ENCODE measurements at places on chromosomes 2 and 18.

GRCh38 chr2:235983016-235983415, 185.2 kb downstream of the GBX2 start:
- no peak for DNase-seq

DNA sequence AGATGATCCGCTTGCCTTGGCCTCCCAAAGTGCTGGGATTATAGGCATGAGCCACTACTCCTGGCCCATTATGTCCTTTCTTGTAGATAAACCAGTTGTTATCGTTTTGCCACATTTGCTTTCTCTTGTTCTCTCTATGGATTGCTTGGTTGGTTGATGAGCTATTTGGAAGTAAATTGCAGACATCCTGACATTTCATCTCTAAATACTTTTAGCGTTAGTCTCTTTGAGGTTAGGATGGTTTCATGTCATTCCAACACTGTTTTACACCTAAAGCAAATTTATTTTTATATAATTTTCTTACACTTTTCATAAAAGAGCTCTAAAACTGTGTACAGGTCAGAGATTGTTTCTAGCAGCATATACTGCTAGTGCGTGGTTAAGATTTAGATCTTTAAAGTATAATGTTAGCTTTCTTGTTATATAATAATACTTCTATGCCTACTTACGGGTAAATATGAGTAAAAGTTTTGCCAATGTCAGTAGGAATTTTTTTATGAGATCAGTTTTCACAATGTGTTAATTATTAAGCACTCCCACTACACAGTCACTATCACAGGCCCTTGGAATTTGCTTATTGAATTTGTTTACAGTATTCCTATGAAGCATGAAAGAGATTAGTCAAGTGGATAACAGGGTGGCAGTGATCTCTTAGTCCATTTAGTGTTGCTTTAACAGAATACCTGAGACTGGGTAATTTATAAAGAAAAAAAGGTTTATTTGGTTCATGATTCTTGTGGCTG, 10.3 kb downstream of the POLI start:
- DNase-seq = no peak

- DNase-seq = no peak
Measured at GRCh38 chr2:57080035-57080434, 896.2 kb downstream of the CCDC85A start.

DNA sequence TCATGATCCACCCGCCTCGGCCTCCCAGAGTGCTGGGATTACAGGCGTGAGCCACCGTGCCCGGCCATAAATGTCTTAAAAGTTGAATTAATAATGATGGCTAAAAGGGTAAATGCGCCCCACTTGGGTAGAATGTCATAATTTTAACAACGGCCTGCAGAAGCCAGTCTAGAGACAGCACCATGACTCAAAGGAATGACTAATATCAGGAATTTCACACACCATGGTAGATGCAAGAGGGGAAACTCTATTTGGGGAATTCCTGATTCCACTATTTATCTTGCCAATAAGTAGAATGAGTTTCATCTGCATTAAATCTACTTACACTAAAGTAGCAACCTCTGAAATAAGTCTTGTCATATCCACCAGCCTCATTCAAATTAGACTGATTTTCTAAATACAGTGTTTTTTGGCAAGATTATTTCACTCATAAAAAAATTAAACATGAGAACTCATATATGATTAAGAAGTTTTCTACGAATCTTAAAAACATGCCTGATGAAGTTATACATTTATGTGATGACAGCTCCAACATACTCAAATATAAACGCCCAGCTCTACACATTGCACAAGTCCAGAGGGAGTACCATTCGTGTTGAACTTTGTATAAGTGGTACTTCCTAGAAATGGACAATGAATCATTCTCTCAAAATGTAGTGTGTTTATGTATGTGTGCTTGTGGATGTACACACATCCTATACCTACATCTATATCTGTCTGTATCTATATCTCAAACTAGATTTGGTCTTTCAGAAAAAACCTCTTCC, 309.7 kb downstream of the IRS1 start:
- peak; percentile 44 for DNase-seq

GRCh38 chr2:232457121-232458011, 1.4 kb downstream of the ALPI start:
- no peak for DNase-seq

- DNase-seq = no peak
Measured at GRCh38 chr2:161975062-161975812, 98.8 kb downstream of the DPP4 start.

DNA sequence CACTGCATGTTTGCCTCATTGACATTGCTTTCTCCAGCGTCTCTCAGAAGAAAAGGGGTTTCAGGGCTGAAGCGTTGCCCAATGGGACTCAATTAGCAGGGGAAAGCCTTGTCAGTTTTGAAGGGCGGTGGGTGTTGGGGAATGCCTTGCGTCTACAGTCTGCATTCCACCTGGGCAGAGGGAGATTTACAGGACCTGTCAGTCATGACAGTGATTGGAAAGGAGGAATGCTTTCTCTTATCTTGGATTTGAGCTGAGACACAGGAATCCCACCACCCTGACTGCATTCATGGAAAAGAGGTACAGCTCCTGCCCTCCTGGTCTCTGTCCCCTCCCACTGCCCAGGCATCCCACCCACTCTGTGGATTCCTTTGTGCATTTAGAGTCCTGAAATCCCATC, 123.9 kb downstream of the ACKR3 start:
- no peak for DNase-seq

DNA sequence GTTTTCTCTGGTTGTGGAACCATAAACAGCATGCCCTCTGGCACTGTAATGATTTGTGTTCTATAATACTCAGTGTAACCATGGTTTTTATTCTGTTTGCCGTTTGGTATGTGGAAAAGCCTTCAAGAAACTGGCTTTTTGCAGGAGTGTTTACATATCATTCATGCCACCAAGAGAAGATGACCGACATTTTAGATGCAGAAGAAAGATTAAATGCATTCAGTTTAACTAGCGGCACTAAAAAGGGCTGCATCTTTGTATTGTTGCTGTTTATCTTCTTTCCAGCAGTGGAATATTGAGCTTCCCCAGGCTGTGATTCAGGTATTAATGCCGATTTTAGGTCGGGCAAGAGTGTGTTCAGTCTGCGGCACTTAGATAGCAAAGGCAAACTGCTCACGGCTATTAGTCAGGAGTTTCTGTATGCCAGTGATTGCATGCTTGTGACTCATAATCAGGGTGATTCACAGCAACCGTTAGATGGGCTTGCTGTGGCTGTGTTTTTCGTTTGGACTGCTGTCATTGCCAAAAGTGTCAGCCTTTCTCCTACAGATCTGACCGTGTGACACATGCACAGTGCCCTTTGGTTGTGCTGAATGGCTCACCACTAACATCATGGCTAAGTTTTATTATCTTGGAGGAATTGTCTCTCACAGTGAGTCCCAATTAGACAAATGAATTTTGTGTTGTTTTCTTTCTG, 479.7 kb downstream of the PARD3B start:
- peak; percentile 86 for DNase-seq

GRCh38 chr2:136253288-136254004, 135.5 kb upstream of the CXCR4 start:
- DNase-seq = no peak

DNA sequence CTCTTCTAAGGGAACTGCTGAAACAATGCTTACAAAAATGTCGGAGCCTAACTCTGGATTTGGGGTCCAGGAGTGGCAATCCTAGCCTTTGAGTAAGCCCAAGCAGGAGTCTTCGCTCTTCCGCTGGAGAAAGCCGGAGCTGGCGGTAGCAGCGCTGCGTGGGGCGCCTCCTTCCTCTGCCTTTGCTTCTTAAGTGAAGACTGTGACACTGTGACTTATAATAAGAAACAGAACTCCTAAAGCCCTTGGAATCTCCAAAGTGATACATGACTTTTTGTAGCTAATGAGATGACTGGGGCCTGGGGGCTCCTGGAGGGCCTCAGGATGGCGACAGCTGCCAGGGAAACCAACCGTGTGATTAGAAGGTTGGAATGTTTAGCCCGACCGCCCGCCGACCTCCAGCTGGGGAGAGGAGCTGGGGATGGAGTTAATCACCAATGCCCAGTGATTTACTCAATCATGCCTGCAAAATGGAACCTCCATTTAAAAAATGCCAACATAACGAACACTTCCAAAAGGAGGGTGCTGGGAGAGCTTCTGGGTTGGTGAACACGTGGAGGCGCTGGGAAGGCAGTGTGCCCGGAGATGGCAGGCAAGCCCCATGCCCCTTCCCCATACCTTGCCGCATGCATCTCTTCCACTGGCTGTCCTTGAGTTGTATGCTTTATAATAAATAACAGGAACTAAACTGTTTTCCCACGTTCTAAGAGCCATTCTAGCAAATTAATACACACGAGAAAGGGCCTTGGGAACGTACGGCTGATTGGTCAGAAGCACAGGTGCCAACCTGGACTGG, 29.0 kb upstream of the MAL start:
- DNase-seq = no peak

Measured in activated CD4-positive, alpha-beta T cell treated with anti-CD3 and anti-CD28 coated beads, Interleukin-10, Interleukin-2, amounts not matched to agents 100 ng/mL and 50 ng/mL, durations not matched to agents 16 hours and 8 hours (primary cell).